ENCODE measurements at places on chromosomes 12 and 14.

DNA sequence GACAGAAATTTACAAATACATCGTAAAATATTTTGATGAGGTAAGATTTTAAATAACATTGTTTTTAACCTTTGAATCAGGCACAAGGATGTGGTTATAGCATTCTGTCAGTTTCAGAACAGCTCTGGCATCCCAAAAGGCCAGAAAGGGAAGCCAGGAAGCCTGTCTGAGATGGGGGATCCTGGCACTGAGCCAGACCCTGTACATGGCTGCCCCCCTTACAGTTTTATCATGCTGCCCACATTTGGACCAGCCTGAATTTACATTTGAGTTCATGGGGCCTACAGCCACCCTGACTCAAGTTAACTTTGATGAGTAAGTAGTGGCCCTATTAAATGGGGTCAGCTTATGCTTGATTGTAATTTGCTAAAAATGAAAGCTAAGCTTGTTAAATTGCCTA, 155.6 kb downstream of the PLXNC1 start:
- no peak for DNase-seq

- no peak for DNase-seq
Observed at GRCh38 chr14:88799522-88799921, 6.8 kb upstream of the EML5 start.

GRCh38 chr12:104344682-104345081, 41.1 kb downstream of the EID3 start:
- DNase-seq = no peak

- DNase-seq = no peak
Observed at GRCh38 chr12:70267550-70267949, 24.3 kb downstream of the CNOT2 start.

DNA sequence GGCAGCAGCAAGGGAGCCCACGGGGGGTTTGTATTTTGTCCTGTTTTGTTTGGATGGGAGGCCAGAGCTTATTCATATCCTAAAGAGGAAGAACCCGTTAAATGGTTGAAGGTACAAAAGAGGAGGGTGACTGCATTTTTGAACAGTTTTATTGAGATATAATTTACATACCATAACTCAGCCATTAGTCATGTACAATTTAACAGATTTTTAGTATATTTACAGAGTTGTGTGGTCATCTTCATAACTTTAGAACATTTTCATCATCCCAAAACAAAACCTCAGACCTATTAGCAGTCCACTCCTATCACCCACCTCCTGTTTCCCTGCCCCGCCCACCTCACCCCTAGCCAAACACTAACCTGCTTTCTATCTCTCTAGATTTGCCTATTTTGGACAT, 12.6 kb downstream of the NRDE2 start:
- no peak for DNase-seq

GRCh38 chr12:131171029-131171428, 217.3 kb downstream of the ADGRD1 start:
- no peak for DNase-seq

DNA sequence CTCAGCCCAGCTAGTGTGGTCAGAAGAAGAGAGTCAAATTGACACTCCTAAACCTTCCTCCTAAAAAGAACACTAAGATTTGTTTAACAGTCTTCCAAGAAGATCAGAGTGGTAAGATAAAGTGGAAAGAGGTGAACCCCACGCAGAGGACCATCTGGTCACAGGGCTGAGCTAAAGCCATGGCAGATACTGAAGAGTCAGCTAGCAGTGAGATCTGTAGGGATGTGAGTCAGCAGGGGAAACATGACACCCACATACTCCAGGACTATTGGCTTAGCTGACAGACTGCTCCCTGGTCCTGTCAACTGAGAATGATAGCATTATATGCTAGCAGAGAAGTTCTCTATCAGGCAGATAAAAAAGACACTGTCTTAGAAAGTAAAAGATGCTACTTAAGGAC, 269.4 kb upstream of the ALG10 start:
- no peak for DNase-seq

DNA sequence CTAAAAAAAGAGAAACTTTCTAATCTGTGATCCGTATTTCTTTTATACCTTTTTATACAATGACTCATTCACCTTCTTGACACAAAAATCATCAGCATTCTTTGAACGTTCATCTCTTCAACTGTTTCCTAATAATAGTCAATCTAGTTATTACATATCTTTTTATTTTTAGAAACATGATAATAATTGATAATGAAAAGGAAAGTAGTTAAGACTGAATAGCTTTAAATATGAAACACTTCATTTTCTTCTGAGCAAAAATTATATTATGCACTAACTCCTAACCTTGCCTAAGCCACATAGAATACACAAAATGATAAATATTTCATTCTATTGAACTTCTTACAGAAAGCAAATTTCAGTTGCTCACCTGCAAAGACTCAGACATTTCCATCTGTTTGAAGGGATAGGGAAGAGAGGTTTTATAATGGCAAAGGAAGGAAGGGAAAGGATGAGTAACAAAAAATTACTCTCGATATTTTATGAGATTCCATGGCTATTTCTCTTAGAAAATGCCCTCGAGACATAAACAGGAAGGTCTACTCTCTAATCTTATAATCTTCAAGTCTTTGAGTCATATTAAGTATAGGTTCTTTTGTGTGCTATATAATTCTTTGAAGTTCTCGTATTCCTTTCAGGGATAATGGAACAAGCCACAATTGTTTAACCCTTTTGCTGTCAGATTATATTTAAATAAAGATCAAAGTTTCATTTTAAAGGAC, 7.5 kb upstream of the KLHL42 start:
- no peak for DNase-seq

DNA sequence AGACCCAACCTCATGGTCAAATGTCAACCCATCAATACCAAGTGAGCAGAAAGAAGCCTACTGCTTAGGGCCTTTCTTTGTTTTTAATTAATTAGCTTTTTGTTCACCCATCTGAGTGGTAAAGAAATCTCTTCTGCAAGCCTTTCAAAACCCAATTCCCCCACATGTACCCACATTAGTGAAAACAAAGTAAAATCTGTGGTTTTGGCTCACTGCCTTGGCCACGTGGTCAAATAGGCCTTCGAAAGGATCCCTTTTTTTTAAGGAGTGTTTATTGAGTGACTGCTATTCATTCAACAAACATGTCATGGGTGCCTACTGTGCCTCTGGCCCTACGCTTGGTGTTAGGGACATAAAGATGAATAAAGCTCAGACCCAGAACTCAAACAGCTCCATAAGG, 160.1 kb downstream of the NUAK1 start:
- DNase-seq = no peak

- DNase-seq = no peak
Observed at GRCh38 chr12:95205016-95205624, 12.1 kb downstream of the FGD6 start.

DNA sequence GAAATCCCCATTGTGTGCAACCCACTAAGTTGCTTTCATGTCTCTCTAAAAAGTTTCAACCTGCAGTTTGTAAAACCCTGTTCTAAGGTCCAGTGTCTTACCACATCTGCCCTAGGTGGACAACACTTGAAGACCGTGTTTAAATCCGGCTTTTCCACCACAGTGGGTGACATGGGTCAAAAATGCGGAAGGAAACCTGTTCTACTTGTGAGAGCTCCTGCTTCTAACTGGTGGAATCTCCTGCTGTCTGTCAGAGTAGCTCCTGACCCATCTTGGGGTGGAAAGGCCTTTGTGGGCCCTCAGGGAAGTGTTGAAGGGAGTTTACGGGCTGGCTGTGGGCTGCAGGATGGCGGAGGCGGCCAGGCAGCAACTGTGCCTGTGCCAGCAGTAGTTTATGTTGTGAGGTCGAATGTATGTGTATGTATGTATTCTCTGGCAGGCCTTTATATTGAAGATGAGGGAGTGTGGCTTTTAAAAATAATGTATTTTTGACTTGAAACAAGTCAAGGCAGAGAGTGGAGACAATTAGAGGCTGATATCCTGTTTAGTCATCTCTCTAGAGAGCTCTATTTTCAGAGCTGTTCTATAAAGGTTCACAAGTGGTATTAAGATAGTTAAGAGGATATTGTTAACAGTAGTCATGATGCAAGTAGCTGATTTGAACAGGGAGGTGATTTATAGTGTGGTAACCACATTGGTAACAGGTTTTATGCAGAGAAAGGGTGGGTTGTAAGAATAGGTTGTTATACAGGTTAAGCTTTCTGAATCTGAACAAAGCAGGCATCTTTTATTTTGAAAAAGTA, 67.0 kb downstream of the PRKCH start:
- DNase-seq = no peak

GRCh38 chr12:117447665-117448366, 86.4 kb upstream of the NOS1 start:
- DNase-seq = no peak

GRCh38 chr14:27528328-27528727, 930.5 kb upstream of the NOVA1 start:
- DNase-seq = peak; percentile 76

- no peak for DNase-seq
Observed at GRCh38 chr12:86193931-86194330, 62.3 kb downstream of the MGAT4C start.

- DNase-seq = no peak
Observed at GRCh38 chr14:50260511-50260910, 29.1 kb upstream of the SOS2 start.

DNA sequence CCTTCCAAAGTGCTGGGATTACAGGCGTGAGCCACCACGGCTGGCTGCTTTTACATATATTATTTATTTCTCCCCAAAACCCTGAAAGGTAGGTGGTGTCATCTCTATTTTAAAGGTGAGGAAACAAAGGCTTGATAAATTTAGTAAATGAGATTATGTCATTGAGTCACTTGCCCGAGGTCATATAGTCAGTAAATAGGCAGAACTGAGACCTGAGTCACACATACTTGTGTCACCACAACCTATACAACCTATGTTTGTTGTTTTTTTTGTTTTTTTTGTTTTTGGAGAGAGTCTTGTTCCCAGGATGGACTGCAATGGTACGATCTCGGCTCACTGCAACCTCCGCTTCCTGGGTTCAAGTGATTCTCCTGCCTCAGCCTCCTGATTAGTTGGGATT, 12.8 kb downstream of the TSFM start:
- no peak for DNase-seq

DNA sequence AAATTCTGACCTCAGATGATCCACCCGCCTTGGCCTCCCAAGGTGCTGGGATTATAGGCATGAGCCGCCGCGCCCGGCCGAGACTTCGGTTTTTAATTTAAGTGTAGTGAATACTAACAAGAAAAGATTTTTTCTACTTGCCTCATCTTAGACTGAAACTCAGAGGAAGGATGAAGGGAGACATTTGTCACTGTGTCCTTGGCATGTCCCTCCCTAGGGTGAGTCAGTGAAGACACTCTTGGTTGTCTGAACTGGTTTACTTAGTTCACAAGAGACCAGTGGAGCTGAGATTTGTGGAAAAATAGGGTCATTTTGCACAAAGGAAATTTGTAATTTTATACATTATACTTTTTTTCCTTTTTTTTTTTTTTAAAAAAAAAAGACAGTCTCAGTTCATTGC, 13.5 kb downstream of the C12orf71 start:
- no peak for DNase-seq

- peak; percentile 9 for DNase-seq
Observed at GRCh38 chr12:96719660-96720362, 187.2 kb upstream of the NEDD1 start.

DNA sequence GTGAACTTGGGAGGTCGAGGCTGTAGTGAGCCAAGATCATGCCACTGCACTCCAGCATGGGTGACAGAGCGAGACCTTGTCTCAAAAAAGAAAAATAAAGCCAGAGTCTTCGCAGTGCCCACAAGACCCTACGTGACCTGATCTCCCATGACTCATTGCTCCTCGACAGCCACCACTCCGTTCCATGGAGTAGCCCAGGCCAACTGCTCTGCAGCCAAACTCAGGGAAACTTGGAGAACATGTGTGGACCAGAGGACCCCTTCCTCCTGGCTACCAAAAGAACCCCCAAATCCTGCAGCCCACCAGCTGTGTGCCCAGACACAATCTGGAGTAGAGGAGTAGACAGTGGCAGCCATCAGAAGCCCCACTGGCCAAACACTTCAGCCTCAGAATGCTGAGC, 32.1 kb upstream of the PPP2R5C start:
- no peak for DNase-seq

DNA sequence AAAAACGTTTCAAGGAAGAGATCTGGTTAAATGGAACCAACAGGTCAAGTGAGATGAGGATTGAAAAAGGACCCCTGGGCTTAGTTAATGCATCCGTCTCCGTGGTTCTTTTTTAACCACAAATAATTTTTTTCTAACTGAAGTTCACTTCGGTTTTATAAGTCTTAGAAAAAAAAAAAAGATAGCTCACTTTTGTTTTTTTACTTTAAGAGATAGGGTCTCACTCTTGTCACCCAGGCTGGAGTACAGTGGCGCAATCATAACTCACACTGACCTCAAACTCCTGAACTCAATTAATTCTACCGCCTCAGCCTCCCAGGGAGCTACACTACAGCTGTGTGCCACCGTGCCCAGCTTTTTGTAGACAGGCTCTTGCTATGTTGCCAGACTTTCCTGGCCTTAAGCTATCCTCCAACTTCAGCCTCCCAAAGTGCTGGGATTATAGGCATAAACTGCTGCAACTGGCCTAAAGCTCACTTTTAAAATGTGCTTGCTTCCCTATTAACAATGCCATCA, 11.8 kb downstream of the HNRNPC start:
- no peak for DNase-seq

DNA sequence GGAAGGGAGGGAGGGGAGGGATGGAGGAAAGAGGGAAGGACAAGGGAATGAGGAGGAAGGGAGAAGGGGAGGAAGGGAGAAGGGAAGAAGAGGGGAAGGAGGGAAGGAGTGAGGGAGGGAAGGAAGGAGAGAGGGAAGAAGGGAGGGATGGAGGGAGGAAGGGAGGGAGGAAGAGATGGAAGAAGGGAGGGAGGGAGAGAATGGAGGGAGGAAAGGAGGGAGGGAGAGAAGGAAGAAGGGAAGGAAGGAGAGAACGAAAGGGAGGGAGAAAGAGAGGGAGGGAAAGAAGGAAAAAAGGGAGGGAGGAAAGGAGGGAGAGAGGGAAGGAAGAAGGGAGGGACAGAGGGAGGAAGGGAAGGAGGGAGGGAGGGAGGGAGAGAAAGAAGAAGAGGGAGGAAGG, 49.5 kb downstream of the RIMBP2 start:
- no peak for DNase-seq

GRCh38 chr14:61517911-61518384, 177.4 kb upstream of the HIF1A start:
- no peak for DNase-seq

DNA sequence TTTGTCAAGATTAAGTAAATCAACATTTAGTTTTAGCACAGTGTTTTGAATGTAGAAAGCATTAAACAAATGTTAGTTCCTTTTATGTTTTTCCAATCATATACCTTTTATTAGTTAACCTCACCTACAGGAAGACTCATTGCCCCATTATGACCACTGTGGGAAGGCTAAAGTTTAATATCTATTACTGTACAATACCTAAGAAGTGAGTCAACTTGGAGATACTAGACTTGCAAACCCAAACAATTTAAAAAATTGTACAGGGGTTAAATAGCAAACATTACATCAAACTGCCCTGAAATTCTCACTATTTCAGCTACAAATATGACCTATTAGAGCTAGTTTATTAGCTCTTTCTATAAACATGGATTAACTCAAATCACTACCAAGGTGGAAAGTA, 8.6 kb upstream of the G2E3 start:
- DNase-seq = no peak

- DNase-seq = peak; percentile 7
Observed at GRCh38 chr12:95117178-95117599, 43.8 kb upstream of the NR2C1 start.
